ENCODE measurements at places on chromosomes 1 and 21. TPM values are rescaled to one million over a fixed set of nuclear protein-coding genes. Genes with fewer than 3 reads are reported as not detected.

DNA sequence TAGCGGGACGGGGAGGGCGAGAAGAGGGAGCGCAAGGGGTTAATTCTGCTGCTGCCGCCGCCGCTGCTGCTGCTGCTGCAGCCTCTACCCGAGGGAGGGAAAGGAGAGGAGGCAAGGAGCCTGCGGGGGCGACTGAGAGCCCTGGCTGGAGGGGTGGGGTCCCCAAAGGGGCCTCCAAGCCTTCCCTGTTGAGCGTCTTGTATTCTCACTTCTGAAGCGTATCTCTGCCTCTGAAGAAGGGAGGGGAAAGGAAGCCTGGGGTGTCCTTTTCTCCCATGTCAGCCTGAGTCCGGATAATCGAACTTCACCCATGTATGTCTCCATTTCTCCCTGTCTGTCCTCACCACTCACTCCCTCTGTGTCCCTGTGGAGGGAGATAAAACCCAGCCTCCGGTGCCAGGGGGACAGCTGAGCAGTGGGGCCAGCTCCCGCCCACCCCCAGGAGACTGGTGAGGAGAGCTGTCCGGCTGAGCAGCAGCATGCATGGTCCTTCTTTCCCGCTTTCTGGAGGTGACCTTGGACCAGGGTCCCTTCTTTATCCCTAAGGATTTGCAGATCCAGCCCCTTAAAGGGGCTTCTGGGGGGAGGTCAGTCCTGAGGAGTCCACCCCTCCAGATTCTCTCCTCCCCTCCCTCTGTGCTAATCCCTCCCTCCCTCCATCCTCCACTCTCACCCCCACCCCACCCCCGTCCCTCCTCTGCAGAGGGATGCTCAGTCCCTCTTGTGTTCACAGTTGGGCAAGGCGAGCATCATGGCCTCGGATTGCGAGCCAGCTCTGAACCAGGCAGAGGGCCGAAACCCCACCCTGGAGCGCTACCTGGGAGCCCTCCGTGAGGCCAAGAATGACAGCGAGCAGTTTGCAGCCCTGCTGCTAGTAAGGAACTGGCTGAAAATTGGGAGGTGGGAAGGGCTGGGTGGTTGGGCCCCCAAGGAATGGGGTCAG, 1.0 kb downstream of the NCDN start:
- H3K27me3 ChIP-seq: no peaks in the 10 kb centered on the region
- peak overlapping the region; percentile 83 for H3K27ac ChIP-seq
- H3K4me1 ChIP-seq: peaks cover 30% of the 10 kb centered on the region
- no peak for DNase-seq
- peaks cover 2% of the 10 kb centered on the region for H3K36me3 ChIP-seq
- H3K4me3 ChIP-seq: peak overlapping the region; percentile 71

DNA sequence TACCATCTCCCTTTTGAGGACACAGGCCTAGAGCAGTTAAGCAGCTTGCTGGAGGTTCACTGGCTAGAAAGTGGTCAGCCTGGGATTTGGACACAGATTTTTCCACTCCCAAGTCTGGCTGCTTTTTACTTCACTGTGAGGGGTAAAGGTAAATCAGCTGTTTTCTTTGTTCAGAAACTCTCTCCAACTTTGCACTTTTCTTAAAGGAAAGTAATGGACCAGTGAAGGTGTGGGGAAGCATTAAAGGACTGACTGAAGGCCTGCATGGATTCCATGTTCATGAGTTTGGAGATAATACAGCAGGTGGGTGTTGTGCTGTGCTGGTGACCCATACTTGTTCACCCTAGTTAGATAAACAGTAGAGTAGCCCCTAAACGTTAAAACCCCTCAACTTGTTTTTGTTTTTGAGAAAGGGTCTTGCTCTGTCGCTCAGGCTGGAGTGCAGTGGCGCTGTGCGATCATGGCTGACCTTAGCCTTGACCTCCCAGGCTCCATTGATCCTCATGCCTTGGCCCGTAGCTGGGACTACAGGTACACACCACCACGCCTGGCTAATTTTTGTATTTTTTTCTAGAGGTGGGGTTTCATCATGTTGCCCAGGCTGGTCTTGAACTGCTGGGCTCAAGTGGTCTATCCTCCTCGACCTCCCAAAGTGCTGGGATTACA, 4.2 kb downstream of the SOD1 start:
- H3K27ac ChIP-seq: no peak overlapping the region
- H3K4me3 ChIP-seq: no peak overlapping the region
- peaks cover 35% of the 10 kb centered on the region for H3K36me3 ChIP-seq
- H3K4me1 ChIP-seq: peaks cover 59% of the 10 kb centered on the region
- no peak for DNase-seq

DNA sequence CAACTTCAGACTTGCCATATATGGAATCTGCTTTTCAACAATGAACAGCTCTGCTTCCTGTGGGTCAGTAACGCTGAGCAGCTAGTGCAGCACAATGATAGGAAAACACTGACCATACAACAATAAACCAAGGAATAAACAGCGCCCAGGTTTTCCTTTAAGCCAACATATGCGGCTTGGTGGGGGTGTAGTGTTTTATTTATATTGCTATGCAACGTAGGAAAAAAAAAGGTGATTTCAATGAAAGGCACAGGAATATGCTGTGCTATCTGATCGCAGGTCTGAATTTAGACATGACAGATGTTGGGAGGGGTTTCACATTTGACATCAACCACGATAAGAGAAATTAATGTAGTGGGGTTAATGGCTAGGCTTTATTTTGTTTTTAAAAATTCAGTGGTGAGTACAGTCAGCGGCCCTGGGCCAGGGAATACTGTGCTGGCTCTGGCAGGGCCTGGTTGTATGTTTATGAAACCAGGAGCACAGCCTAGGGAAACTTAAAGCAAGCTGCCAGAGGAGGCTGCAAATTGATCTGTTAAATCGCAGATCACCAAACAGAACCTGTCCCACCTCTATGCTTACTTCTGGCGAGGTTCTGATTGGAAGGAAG, 4.3 kb downstream of the TSPAN2 start:
- H3K4me1 ChIP-seq: peaks cover 25% of the 10 kb centered on the region
- H3K27ac ChIP-seq: peak overlapping the region; percentile 8
- no peaks in the 10 kb centered on the region for H3K36me3 ChIP-seq

- no peaks in the 10 kb centered on the region for H3K4me1 ChIP-seq
- no peak for DNase-seq
- no peak overlapping the region for H3K4me3 ChIP-seq
- H3K36me3 ChIP-seq: no peaks in the 10 kb centered on the region
- no peaks in the 10 kb centered on the region for H3K27me3 ChIP-seq
- no peak overlapping the region for H3K27ac ChIP-seq
Observed at GRCh38 chr1:103365860-103366569, 159.5 kb upstream of the RNPC3 start.

GRCh38 chr21:19565587-19565986, 1162.0 kb upstream of the TMPRSS15 start:
- H3K4me3 ChIP-seq: no peak overlapping the region
- H3K27ac ChIP-seq: no peak overlapping the region
- no peaks in the 10 kb centered on the region for H3K36me3 ChIP-seq
- DNase-seq: no peak

- no peak overlapping the region for H3K4me3 ChIP-seq
- H3K4me1 ChIP-seq: peaks cover 28% of the 10 kb centered on the region
- H3K36me3 ChIP-seq: no peaks in the 10 kb centered on the region
- H3K27me3 ChIP-seq: no peaks in the 10 kb centered on the region
- no peak overlapping the region for H3K27ac ChIP-seq
Observed at GRCh38 chr1:115086176-115086830, 3.0 kb downstream of the TSPAN2 start.

DNA sequence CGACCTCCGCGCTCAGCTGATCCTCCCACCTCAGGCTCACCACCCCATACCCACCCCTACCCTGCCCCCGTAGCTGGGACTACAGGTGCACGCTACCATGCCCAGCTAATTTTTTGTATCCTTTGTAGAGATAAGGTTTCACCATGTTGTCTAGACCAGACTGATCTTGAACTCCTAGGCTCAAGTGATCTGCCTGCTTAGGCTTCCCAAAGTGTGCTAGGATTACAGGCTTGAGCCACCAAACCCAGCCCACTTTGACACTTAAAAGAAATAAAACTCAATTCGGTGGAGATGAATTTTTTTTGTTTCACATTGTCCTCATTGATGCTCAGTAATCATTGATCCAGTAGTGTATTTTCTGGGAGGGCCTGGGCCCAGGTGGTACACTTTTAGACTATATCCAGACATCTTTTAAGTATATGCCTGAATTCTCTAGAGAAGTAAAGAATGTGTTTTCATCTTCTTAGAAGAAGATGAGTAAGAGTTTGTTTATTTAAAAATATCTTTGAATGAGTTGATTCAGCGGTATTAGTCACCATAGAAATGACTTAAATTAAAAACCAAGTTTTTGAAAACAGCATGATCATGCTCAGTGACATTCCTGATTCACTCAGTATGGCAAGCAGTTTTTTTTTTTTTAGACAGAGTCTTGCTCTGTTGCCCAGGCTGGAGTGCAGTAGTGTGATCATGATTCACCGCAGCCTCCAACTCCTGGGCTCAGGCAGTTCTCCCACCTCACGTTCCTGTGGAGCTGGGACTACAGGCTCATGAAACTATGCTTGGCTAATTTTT, 57.8 kb downstream of the EPB41 start:
- H3K36me3 ChIP-seq: no peaks in the 10 kb centered on the region
- DNase-seq: no peak
- no peak overlapping the region for H3K4me3 ChIP-seq
- H3K27me3 ChIP-seq: no peaks in the 10 kb centered on the region
- H3K27ac ChIP-seq: no peak overlapping the region

SDC3 gene
- total RNA-seq: 0.44 TPM

MPZ gene
- 1.9 TPM for total RNA-seq

UBXN10 gene
- 0.50 TPM for total RNA-seq

DNASE2B gene
- not detected for total RNA-seq
